Posterior vena cava (tissue), 2 donors: ENCODE measurements at places on chromosomes 3 and 15. TPM values are rescaled to one million over a fixed set of nuclear protein-coding genes. Genes with fewer than 3 reads are reported as not detected.

PAQR5 gene
- total RNA-seq: 0.29 TPM

ADAMTS17 gene
- 6.8 TPM for total RNA-seq

PKM gene
- 554 TPM for total RNA-seq

ENTPD3 gene
- 1.9 TPM for total RNA-seq

STRC gene
- 0.56 TPM for total RNA-seq

HHATL gene
- 0.65 TPM for total RNA-seq

ADGRG7 gene
- not detected for total RNA-seq

PRTG gene
- 1.0 TPM for total RNA-seq

CAND2 gene
- 16.8 TPM for total RNA-seq

ACKR2 gene
- 20.6 TPM for total RNA-seq

TUSC7 gene
- not detected for total RNA-seq

ACP3 gene
- total RNA-seq: 3.3 TPM

RHOV gene
- not detected for total RNA-seq

ANKRD34C gene
- total RNA-seq: 0.19 TPM

RETNLB gene
- total RNA-seq: not detected

GOLGA8J gene
- total RNA-seq: not detected

CASR gene
- not detected for total RNA-seq

NRROS gene
- 10.6 TPM for total RNA-seq

EFCAB12 gene
- total RNA-seq: 0.05 TPM

PLCH1 gene
- total RNA-seq: not detected

SERPINI2 gene
- 0.81 TPM for total RNA-seq

IL20RB gene
- total RNA-seq: 1.8 TPM

ANKUB1 gene
- not detected for total RNA-seq

MESP2 gene
- 0.38 TPM for total RNA-seq

FANCD2OS gene
- not detected for total RNA-seq

WDR93 gene
- total RNA-seq: not detected

WNT7A gene
- total RNA-seq: not detected

TERC gene
- total RNA-seq: 6.3 TPM

CRABP1 gene
- total RNA-seq: not detected

SOX14 gene
- total RNA-seq: not detected

ZNF660 gene
- total RNA-seq: 6.2 TPM
